HTR-8/SVneo (cell line): ENCODE measurements at places on chromosomes 5 and 9.

GRCh38 chr5:116292321-116292720, 207.5 kb downstream of the COMMD10 start:
- no peak for DNase-seq

GRCh38 chr9:90966480-90967144, 165.0 kb downstream of the SYK start:
- DNase-seq = no peak

DNA sequence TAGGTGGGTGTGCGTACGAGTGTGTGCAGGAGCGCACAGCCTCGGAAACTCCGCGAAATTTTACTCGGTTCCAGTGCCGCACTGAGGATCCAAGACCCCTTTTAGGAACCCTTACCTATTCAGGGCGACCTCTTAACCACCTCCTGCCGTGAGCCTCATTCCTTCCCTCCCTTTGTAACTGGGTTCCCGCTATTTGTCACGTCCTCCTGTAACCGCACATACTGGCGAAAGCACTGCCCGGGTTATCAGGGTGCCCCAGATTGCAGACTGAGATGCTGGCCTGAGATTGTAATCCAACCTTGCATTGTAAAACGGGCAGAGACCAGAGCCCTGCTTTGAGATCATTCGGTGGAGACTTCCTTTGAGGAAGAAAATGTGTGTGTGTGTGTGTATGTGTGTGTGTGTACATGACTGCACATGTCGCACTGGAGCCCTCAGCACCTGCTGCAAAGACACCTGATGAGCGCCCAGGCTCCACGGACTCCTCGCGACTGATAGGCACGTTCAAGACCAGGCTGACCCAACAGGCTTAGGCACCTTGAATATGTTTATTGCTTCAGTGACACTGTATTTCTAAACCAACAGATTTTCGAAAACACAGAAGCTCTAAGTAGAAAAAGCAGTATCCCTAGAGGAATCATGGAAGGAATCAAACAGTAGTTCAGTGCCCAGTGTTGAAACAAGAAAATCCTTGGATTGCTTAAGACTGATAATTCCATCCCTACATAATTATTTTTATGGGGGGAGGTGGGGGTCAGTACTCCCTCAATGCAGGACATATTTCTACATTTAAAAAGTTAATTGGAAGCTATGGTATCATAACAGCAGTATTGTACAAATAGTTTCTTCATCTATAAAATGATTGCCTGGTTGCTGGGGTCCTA, 86.5 kb upstream of the TNFAIP8 start:
- DNase-seq = no peak

GRCh38 chr9:73260506-73260905, 108.8 kb downstream of the ANXA1 start:
- no peak for DNase-seq

DNA sequence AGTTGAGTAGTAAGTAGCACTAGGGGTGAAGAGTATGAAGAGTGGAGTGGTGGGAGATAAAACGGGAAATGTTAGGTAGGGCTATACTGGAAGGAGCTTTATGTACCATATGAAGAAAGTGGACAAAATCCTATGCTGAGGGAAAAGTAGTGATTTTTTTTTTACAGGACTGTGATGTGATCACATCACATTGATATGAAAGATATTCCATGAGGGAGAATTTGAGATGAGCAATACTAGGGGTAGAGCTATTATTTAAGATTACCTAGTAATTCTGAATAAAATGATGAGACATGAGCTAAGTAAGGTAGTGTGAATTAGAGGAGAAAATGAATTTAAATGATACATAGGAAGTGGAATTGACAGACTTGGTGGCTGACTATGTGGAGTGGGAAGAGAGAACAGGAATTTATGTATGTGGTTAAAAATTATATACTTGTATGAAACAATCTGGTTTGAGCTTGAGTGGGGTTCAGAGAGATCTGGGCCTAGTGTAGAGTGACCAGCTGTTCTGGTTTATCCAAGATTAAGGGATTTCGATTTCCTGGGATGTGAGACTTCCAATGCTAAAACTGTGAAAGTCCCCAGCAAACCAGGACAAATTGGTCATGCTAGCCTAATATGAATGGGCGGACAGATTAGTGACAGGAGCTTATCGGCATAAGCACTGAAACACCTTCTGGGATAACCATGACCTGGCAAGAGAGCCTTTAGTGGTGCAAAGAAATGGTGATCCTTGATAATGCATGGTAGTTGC, 29.3 kb upstream of the STOM start:
- no peak for DNase-seq

- DNase-seq = no peak
These were observed 46.7 kb downstream of the SHB start for GRCh38 chr9:38022203-38022895.

DNA sequence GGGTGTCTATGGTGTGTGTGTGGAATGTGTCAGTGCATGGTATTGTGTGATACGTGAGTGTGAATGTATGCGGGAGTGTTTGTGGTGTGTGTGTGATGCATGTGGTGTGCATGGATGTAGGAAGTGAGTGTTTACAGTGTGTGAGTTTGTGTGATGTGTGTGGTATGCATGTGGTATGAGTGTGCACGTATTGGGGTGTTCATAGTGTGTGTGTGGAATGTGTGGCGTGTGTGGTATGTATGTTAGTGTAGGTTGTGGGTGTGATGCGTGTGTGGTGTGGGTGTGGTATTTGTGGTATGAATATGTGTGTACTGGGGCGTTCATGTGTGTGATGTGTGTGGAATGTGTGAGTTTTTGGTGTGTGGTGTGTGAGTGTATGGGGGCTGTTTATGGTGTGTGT, 40.1 kb upstream of the BICD2 start:
- no peak for DNase-seq

DNA sequence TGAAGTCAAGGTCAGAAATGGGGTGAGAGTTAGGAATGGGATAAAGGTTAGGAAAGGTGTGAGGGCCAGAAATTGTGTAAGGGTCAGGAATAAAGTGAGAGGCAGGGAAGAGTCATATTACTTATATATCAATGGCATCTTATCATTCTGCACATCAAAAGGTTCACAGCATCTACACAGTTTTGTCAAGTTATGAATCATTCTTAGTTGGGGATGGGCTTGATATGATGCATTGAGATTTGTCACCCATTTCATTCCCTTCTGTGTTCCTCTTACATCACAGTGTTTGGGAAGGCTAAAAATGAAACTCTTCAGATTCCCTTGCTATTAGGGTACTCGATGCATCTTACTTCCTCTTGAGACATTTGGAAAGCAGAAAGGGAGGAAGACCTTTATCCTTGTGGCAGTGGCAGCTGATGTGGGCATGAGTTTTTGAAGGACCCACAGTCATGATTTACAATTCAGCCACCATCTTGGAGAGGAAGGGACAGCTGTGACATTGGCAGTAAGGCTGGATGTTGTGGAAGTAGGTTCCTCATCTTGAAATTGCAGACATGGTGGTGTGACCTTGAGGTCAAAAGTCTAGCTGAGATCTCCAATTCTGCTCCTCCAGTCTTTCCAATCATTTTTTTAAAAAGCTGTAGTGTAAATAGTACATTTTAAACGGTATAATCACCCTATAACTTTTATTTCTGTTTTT, 24.2 kb upstream of the NPR3 start:
- DNase-seq = no peak

- no peak for DNase-seq
These were observed 5.0 kb downstream of the HAND1 start for GRCh38 chr5:154472871-154473580.

GRCh38 chr5:133251296-133252132, 199.7 kb downstream of the HSPA4 start:
- no peak for DNase-seq

GRCh38 chr9:99693888-99694287, 127.8 kb upstream of the NR4A3 start:
- no peak for DNase-seq

DNA sequence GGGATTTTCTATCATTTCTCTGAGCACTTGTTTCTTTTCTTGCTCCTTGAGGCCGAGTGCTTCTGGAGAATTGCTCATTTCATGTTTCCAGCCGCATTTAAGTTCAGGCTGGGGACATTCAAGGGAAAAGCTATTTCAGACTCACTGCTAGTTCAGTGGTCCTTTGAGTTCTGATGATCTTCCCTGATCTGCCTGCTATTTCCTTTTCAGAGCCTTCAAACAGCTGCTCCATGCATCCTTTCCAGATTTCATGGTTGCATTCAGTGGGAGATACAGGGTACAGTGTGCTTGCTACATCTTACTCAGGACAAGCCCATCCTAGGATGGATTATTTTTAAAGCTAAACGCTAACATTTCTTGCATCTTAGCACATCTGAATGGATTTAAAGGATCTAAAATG, 14.7 kb downstream of the NDUFS4 start:
- DNase-seq = no peak

DNA sequence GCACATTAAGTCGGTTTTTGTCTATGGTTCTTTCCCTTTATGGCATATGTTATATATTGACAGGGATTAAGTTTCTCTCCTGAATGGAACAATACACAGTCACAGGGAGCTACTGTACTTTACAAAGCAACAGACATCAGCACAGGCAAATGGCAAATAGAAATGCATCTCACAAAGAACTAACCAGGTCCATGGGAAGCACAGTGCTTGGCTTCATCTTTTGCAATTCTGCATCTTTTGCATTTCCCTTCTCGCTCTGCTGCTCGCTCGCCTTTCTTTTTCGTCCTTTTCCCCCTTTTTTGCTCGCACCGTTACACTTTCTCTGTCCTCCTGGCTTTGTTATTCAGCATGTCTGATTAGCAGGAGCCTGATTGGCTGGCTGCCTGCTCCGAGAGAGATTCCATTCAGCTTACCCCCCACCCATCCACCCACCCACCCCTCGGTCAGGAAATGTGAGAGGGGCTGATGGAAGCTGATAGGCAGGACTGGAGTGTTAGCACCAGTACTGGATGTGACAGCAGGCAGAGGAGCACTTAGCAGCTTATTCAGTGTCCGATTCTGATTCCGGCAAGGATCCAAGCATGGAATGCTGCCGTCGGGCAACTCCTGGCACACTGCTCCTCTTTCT, at the start of gene ADAMTSL1:
TSS of gene ADAMTSL1 (plus strand) at position 502 of the 628 bp plus-strand sequence. CDS start at position 582, 80 bp downstream.
- DNase-seq = peak; percentile 43

- DNase-seq = no peak
These were observed 280.3 kb downstream of the ARHGEF28 start for GRCh38 chr5:73906277-73906676.

- DNase-seq = no peak
These were observed 641.0 kb downstream of the DNAH5 start for GRCh38 chr5:13303445-13303844.

- DNase-seq = no peak
These were observed 30.6 kb downstream of the CLINT1 start for GRCh38 chr5:157828105-157828943.

DNA sequence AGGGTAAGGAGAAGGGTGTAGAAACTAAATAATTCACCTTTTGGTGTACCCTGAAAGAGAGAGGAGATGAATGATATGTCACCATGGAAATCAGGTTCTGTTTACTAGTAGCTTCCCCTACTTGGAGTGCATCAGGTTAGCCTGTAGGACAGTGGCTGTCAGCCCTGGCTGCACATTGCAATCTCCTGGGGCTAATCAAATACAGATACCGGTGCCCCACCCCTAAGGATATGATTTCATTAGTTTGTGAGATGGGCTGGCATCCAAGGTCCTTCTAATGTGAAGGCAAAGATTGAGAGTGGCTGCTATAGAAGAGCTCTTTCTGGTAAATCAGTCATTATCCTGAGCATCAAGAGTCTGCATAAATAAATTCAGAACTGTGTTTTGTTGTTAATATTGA, 47.2 kb downstream of the INSYN2B start:
- no peak for DNase-seq

GRCh38 chr5:134138416-134139376, 24.2 kb downstream of the TCF7 start:
- DNase-seq = peak; percentile 41

GRCh38 chr5:151258816-151259215, 5.8 kb downstream of the GM2A start:
- DNase-seq = no peak

DNA sequence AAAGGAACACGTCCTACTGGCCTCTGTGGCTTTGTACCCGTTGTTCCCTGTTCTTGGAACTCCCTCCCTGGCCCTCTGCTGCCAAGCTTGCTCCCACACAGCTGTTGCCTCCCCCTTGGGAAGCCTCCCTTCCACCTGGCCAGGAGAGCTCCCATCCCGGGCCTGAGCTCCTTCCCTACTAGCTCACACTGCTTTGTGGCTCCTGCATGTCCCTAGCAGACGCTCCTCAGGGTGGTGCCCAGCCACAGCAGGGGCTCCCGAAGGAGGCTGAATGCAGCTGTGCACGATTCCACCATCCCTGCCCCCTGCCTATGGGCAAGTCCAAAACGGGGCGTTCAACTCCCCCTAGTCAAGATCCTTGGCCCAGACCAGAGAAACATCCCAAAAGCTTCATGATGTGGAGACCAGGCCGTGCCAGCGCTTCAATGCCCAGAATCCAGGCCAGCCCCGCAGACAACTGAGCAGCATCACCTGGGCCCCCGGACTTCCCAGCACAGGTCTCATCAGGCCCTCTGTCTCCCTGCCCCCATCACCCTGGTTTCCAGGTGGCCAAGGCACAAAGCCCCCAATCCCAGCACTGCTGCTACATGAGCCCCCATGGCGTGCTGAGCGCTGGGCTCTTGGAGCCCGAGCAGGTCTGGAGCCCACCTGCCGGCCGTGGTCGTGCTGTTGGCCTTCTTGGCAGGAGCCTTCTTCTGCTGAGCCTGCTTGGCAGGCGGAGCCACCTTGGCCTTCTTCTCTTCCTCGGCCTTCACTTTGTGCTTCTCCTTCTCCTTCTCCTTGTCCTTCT, 14.3 kb downstream of the BRD3OS start:
- DNase-seq = no peak

GRCh38 chr5:31901807-31902530, 263.0 kb downstream of the PDZD2 start:
- no peak for DNase-seq
